ENCODE measurements at places on chromosomes 3 and 15.

- peak; percentile 42 for DNase-seq
Measured at GRCh38 chr3:81920816-81921215, 159.4 kb upstream of the GBE1 start.

DNA sequence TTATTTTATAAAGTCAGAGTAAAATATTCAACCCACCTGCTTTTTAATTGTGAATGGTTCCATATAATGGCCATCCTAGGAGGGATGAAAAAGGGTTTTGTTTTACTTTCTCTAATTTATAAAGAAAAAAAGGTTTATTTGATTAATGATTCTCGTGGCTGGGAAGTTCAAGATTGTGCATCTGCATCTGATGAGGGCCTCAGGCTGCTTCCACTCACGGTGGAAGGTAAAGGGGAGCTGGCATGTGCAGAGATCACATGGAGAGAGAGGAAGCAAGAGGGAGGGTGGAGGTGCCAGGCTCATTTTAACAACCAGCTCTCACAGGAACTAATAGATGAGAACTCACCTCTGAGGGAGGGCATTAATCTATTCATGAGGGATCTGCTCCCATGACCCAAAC, 27.7 kb upstream of the TRA2B start:
- no peak for DNase-seq

DNA sequence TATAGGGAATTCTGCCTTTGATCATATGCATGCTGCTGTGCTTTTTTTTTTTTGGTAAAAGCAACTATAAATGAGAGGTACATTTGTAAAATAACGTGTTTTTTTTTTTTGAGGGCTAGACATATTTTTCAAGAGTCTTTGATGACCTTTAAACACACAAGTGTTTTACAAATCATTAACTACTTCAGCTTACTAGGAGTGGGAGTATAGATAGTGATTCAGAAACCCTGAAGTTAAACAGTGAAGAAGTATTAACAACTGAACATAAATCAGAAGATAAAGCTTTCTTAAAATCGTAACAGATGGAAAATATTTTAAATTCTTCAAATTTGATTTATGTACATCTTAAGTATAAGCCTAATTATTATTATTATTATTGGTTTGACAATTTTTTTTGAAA, 2.9 kb upstream of the GMNC start:
- DNase-seq: no peak

- peak; percentile 49 for DNase-seq
Measured at GRCh38 chr15:90037961-90038631, 37.0 kb downstream of the ZNF710 start.

- no peak for DNase-seq
Measured at GRCh38 chr15:91930092-91930491, 76.6 kb downstream of the SLCO3A1 start.

GRCh38 chr3:39850716-39851032, 41.3 kb downstream of the MYRIP start:
- no peak for DNase-seq

GRCh38 chr15:82751308-82751707, 41.6 kb upstream of the AP3B2 start:
- DNase-seq: no peak

- no peak for DNase-seq
Measured at GRCh38 chr3:188299708-188300107, 145.8 kb downstream of the LPP start.

- no peak for DNase-seq
Measured at GRCh38 chr3:5321666-5322340, 134.3 kb downstream of the EDEM1 start.

DNA sequence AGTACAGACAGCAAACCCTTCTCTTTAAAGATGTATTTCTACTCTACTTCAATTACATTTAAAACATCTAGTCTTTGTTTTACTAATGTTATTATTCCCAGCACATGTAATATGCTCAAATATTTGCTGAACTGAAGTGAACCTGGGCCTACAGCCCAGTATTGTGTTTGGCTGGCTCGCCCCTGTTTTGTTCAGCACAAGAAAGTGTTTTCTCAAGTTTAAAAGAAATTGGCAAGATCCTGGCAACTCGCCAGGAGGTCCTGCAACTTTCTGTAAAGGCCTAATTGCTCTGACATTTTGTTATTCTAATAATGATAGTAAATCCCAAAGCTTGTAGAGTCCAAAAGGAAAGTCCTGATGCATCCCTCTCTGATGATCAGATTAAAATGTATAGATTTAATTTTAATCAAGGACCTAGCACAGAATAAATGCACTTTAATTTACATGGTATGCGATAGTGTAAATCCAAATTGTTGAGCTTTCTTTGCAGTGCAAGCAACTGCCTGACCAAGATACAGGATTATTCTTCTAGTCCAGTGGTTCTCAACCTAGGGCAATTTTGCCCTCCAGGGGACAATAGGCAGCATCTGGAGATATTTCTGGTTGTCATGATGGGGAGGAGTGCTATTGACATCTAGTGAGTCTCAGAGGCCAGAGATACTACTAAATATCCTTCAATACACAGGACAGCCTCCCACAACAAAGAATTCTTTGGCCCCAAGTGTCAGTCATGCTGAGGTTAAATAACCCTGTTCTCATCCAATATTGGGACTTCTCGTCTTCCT, 35.7 kb upstream of the TMOD3 start:
- peak; percentile 51 for DNase-seq

GRCh38 chr15:85619992-85620689, 174.6 kb downstream of the KLHL25 start:
- peak; percentile 34 for DNase-seq

- no peak for DNase-seq
Measured at GRCh38 chr15:70320482-70320881, 222.8 kb upstream of the TLE3 start.

DNA sequence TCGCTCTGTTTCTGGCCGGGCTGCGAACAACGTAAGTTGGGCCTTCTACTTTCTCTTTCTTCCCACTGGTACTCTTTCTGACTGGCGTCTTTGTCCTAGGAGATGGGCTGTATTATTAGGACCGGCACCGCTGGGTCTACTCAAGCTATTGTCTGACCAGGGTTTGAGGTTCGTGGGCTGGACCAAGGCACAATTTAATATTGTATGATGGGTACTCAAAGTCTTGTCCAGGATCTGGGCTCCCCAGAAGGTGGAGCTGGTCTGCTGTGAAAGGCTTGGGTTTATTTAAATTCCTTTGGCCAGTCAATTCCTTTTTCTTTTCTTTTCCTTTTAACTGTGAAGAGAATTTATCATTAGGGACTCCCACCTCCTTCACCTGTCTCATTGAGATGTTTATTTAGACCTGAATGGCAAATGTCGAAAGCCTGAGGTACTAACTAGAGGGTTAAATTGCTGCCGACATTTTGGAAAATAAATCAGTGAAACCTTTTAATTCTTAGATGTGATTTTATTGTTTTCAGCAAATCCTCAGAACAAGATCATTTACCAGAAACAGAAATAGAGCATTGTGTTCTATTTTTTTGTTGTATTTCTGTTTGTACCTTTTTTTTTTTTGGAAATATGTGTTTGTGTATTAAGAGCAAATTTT, 410 bp downstream of the LRRC49 start:
- DNase-seq: peak; percentile 82

DNA sequence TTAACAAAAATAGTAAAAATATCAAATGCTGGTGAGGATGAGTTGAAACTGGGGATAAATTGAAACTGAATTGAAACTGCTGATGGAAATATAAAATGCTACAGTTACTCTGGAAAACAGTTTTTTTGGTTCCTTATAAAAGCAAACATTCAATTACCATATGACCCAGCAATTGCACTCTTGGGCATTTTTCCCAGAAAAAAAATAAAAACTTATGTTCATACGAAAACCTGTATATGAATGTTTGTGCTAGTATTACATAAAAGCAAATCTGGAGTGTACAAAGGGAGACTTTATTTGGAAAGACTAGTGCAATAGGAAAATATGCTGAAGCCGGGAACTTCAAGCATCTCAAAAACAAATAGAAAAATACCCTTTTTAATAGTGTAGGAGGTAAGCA, 857.9 kb upstream of the CADM2 start:
- no peak for DNase-seq

GRCh38 chr3:77370413-77370812, 330.5 kb downstream of the ROBO2 start:
- DNase-seq: no peak

DNA sequence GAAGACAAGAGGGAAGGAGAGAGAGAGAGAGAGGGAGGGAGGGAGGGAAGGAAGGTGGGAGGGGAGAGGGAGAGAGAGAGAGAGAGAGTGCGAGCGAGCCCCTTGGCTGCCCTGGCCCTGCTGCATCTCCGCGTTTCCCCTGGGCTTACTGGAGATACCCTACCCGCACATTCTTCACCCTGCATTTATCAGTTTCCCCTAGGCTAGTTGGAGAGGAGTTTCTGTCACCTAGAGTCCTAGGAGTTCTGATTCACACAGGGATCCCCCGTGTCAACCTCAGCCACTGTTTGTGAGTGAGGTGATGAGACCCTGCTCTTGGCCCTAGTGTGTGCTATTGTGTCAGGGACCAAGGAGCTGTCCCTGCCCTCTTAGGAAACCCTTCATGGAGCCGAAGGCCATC, 18.7 kb downstream of the BHLHE40 start:
- DNase-seq: no peak

DNA sequence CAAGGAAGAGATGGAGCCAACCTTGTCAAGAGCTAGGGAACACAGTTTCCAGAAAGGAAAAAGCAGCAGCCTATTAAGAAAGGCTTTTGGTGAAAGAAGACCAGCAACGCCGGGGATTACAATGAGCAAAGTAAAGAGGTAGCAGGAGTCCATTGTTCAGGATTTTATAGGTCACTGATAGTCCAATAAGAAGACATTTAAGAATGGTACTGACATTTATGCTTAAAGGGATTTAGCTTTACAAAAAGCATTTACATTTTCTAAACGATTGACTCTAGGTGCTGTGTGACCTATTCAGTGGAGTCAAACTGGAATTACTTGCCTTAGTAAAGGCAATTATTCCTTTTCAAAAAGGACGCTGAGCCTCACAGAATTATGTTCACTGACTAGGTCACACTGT, 40.8 kb downstream of the CSNK1G1 start:
- no peak for DNase-seq

DNA sequence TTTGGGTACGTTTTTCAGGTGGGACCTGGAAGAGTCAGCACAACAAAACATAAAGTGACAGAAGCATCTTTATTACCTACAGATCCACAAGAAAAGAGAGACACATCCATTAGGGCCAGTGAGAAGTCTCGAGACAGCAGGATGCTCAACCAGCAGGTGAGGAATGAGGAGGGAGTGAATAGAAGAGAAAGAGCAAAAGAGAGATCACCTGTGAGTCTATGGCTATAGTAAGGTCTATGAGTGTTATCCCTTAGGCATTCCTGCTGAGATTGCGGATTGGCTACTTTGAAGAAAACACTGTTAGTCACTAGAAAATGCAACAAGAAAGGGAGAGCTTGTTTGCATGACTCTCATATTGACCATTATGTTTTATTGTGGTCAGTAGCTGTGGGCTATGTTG, 1556.2 kb upstream of the GBE1 start:
- DNase-seq: no peak

DNA sequence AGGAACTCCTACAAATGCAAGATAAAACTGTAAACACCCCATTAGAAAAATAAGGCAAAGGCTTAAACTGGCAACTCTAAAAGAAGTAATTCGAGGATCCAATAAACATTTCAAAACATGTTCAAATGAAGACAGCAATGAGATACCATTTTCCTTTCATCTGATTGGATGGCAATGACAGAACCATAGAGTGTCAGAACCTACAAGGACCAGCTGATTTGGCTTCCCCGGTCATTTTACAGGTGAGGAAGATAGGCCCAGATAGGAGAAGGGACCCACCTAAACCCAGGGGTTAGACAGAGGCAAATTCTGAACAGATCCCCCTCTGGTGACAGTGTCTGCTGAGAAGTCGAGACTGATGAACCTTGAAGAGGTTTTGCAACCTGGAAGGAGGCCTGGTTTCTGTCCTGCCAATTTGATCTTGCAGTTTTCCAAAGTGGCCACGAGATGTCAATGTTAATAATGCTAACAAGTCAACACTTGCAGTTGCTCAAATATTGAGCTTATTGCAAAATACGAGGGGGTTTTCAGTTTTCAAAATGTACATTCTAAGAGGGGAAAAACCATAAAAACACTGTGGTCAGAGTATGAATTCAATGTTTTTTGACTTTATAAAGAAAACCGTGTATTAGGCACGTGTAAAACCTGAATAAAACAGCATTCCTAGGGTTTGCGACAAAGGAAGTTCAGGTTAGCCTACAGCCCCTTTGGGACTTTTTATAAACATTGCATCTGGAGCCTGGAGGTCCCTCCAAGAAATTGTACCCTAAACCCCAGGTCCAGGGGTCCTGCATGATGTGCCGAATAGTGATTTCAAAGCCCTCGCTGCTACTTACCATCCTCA, 21.5 kb downstream of the CFAP161 start:
- DNase-seq: peak; percentile 85

- peak; percentile 28 for DNase-seq
Measured at GRCh38 chr3:21170964-21171363, 580.0 kb downstream of the ZNF385D start.

DNA sequence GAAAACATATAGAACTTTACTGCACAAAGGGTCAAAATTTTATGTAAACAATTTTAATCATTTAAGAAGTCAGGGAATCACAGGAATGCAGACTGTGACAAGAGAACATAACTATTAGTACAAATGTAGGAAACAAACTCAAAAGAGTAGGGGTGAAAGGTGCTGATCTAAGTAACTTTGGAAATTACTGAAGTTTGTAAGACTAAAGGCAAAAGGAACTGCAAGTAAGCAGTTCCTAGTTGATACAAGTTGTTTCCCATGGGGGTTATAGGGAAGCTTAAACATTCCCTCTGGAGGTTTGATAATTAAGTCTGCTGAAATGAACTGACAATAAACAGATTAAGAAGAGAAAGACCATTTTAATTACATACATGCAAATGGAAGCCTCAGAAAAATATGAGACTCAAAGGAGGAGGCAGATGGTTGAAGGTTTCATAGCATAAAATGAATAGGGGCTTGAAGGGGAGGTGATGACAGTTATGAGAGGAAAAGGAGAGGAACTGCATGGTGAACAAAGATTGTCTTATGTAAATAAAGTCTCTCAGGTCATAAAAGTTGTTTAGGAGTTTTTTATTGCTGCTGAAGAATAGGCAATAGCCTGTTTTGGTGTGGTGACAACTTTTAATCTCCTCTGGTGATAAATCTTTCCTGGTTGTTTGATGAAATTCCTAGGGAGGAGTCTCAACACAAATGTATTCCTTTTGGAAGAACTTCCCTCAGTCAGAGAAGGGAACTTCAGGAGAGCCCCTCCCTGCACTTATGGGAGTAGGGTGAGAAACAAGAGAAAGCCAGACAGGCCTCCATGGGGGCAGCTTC, 17.1 kb downstream of the SETMAR start:
- DNase-seq: peak; percentile 25

- peak; percentile 81 for DNase-seq
Measured at GRCh38 chr3:191412759-191413158, 48.2 kb upstream of the PYDC2 start.

DNA sequence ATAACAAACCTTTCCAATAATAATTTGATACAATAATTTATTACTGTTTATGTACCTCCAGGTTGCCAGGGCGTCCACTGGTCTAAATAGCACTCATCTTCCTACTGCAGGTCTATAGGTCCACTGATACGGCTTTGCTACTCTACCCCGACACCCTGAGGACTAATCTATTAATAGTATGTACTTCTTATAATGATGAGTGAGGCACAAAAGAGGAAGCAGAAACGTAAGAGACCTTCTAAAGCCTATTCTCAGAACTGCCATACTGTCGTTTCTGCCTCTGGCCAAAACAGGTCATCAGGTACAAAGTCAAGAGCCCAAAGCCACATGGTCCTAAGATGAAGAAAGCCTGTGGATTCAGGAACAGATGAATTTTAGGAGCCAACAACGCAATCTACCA, 163.2 kb upstream of the GRM7 start:
- DNase-seq: no peak

- no peak for DNase-seq
Measured at GRCh38 chr3:4615750-4616149, 122.6 kb downstream of the ITPR1 start.
